ENCODE measurements at places on chromosomes 4 and X.

- DNase-seq, result no peak
Measured at GRCh38 chr4:40176602-40177001, 20.2 kb upstream of the RHOH start.

DNA sequence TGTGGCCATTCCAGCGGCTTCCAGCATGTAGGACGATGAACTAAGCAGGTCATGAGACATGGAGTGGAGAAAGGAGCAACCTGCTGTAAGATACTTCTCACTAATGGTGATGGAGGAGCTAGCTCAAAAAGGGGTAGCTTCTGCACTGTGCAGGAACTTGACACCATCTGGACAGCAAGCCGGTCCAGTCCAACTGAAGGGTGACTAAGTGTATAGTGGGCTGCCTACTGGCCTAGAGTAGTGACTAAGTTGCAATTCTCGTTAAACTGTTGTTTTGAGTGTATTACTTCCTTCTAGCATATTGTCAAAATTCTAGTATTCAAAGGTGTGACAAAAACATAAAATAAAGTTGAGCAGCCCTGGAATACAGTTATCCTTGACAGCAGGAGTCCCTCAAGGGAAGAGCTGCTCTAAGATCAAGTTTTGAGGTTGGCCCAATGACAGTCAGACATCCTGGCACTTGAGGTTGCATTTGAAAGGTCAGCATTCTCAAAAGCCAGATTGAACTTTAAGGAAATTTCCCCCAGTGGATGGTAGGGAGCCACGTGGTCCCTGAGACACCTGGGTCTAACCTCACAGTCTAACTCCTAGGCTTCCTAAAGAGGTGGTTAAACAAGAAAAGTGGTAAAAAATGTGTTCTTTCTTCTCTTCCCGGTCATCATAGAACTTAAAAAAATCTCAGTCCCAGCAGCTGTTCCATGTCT, 8.0 kb downstream of the CETN2 start:
- no peak for DNase-seq

- no peak for DNase-seq
Measured at GRCh38 chrX:150841456-150842197, 56.8 kb downstream of the CD99L2 start.

GRCh38 chr4:62342346-62342745, 1142.2 kb downstream of the ADGRL3 start:
- DNase-seq, result no peak

GRCh38 chrX:11197671-11198070, 86.5 kb downstream of the HCCS start:
- no peak for DNase-seq

DNA sequence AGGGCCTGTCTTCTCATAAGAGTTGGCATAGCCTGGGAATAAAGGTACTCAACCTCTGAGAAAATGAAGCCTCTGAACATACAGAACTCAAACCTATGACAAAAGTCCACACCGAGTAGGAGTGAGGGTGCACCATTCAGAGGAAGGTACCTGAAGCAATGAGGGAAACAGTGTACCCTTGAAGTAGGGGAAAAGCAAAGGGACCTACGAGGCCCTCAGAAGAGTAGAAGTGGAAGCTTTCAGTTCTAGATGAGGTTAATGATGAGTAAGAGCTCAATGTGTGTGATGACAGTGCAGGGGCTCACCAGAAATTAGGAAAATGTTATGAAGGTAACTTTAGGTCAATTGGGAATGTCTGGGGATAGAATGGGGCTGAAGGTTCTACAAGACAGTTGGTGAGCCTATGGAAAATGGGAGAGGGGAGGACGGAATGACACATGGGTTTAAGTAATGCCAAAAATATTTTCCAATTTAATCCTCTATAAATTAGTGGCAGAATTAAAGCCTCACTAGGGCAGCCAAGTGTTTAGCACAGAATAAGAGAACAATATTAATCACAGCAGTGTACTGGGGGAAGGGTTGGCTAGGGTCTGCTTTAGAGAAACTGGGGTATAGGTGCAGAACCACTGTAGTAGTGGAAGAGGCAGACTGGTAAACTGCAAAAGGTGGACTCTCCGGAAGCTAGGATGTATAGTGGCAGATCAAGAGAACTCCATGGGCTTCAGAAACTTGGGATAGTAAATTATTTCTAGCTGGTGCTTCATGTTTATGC, 39.8 kb downstream of the RAB33A start:
- no peak for DNase-seq
